Activated T-helper 1 cell treated with Interleukin-2 at 50 U/mL for 16 hours (primary cell): ENCODE measurements at places on chromosomes 16 and 17.

GRCh38 chr17:7716901-7717755 lies at the start of gene DNAH2:
Gene DNAH2 (plus strand): TSS chr17:7717744. CDS start chr17:7719735, 1,991 bp downstream.
- DNase-seq: peak; percentile 7

- DNase-seq: no peak
Measured at GRCh38 chr17:21454441-21454840, 78.3 kb downstream of the KCNJ12 start.

DNA sequence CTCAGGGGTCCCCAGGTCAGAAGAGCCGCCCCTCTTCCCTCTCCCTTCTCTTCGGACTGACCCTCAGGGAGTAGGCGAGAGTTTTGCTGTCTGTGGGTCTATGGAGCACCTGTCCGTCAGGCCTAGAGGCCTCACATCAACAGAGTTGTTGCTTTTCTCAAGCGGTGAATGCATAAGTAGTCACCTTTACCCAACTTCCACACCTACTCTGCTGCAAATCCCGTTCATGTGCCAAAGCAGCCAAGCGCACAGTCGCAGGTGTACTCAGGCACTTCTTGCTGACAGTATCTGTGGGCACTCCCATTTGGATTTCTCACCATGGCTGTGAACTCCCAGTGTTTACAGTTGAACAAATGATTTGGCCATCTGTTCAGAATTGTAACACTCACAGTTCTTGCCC lies 4.0 kb upstream of the FA2H start:
- no peak for DNase-seq

- DNase-seq: no peak
Measured at GRCh38 chr17:57721967-57722703, 23.0 kb downstream of the CCDC182 start.

DNA sequence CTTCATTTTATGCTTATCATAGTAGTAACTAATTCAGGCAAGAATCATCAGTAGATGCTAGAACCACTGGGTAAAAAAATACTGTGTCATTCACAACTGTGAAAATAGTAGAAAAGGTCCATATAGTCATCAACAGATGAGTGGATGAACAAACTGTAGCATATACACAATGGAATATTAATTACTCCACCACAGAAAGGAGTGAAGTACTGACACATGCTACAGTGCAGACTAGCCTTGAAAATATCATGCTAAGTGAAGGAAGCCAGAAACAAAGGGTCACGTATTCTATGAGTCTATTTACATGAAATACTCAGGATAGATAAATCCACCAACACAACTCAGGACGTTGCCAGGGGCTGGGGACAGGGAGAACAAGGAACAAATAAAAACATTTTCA lies 13.3 kb downstream of the USP22 start:
- DNase-seq: no peak

DNA sequence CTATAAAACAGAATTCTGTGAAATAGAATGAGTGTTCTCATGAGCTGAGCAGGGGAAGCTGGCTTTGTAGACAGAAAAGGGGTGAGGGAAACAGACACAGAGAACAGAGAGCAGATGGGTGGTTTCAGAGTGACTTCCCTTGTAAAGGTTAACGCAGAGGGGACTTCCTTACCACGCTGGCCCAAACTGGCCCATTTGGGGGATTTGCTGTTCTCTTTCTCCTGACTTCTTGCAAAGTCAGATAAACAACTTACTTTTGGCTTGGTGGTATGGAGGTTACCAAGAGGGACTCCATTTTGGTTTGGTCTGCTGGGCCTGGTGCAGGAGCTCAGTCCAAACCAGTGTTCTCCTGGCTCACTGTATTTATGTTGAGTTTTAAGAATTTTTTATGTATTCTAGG lies 48.4 kb downstream of the SEC14L1 start:
- DNase-seq: no peak
